ENCODE measurements at places on chromosomes 7 and 10. TPM values are rescaled to one million over a fixed set of nuclear protein-coding genes. Genes with fewer than 3 reads are reported as not detected.

The DNAH11 gene
- total RNA-seq, result 0.12 TPM

- no peak for DNase-seq
Observed at GRCh38 chr7:64951250-64951848, 39.5 kb downstream of the ZNF117 start.

The CDCA7L gene
- total RNA-seq, result 72.0 TPM

DNA sequence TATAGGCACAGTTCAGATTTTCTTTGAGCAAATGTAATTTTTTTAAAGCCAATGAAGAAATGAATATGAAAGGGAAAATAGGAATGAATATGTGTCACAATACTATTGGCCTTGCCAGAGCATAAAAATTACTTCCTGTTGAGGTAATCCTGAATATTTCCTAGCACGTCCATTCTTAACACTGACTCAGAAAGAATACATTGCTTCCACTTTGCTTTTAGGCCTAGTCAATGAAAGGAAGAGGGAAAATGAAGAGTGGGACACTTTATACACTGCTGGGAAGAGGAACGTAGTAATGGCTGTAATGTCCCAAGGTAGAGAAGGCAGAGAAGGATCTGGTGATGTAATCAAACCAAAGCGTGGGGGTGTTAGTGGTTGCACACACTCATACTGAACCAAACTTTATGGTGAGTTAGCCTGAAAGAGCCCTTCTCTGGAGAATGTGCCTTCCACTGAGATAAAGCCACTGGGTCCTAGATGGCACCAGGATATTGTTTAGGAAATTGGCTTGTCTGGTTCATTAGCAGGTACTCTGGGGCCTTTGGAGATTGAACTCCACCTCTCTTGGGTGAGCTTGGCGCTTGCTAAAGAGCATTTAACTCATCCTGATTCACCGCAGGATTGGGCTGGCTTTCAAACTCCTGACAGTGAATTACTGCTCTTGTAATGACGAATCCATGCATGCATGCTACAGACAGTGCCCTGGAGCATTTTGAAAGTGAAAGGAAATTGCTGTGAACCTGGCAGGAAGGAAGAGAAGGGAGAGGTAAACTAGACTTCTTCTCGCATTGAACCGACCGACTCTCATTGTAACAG is 254.9 kb downstream of the KIAA1217 start:
- no peak for DNase-seq

The LMTK2 gene
- total RNA-seq, result 24.7 TPM

The MINPP1 gene
- total RNA-seq, result 5.0 TPM

DNA sequence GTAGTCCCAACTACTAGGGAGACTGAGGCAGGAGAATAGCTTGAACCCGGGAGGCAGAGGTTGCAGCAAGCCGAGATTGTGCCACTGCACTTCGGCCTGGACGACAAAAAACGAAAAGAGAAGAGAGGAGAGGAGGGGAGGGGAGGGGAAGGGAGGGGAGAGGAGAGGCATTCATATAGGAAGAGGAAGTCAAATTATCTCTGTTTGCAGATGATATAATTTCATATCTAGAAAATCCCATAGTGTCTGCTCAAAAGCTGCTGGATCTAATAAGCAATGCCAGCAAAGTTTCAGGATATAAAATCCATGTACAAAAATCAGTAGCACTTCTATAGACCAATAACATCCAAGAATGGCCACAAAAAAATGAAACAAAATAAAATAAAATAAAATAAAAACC is 120.3 kb downstream of the LMBR1 start:
- no peak for DNase-seq

DNA sequence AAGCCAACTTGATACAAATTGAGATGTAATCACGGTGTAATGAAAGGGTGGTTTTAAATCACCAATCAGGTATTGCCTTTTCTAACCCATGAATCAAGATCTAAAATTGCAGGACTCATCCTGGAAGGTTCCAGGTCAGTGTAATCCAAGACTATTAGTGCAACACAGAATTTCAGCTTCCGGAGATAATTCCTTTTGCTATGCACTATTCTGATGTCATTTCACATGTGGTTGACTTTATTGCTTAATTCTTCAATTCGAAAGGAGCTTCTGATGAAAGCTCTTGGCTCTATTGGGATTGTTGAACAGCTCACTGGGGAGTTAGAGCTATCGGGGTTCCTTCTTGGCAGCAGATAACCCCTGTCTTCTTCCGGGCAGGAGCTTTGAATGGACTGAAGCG is 147.4 kb upstream of the INSYN2A start:
- DNase-seq, result no peak

- no peak for DNase-seq
Observed at GRCh38 chr7:157335991-157336382, 817 bp upstream of the DNAJB6 start.

The CDHR3 gene
- 0.89 TPM for total RNA-seq

The MALRD1 gene
- 0.99 TPM for total RNA-seq

The ARL5B gene
- 6.9 TPM for total RNA-seq

GRCh38 chr7:45514944-45515343 is 59.2 kb upstream of the ADCY1 start:
- DNase-seq, result no peak

The UCMA gene
- total RNA-seq, result not detected

The FFAR4 gene
- 0.07 TPM for total RNA-seq

GRCh38 chr7:70063371-70063770 is 465.1 kb downstream of the AUTS2 start:
- DNase-seq, result no peak

The CSGALNACT2 gene
- total RNA-seq, result 7.7 TPM

The GPR85 gene
- total RNA-seq, result 0.69 TPM

GRCh38 chr10:51035344-51035743 is 38.9 kb upstream of the PRKG1 start:
- DNase-seq, result no peak

GRCh38 chr10:102674566-102674965 is 30.3 kb downstream of the TRIM8 start:
- no peak for DNase-seq

DNA sequence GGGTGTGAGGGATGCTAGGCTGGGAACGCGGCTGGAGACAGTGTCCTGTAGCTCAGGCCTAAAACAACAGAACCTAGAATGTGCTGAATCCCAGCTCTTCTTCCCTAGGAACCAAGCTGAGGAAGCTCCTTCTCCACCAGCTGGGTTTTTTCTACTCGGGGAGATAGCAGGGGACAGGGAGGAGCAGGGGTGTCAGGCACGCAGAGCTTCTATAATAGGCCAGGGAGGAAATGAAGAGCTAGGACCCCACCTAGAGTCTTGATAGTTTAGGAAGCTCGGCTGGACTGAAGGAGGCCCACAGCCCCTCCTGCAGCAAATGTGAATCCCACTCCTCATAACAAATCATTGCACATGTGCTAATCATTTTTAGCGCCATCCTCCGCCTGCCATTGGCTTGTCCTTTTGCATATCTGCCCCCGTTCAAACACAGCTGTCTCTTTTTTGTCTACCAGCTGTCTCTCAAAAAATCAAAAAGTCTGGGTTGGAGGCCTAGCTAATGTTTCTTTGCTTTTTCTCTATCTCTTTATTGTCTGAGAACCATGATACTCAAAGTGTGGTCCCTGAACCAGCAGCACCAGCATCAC is 24.1 kb upstream of the FAM180A start:
- no peak for DNase-seq

The ITGB8 gene
- 4.8 TPM for total RNA-seq

The ATOH7 gene
- total RNA-seq, result not detected

DNA sequence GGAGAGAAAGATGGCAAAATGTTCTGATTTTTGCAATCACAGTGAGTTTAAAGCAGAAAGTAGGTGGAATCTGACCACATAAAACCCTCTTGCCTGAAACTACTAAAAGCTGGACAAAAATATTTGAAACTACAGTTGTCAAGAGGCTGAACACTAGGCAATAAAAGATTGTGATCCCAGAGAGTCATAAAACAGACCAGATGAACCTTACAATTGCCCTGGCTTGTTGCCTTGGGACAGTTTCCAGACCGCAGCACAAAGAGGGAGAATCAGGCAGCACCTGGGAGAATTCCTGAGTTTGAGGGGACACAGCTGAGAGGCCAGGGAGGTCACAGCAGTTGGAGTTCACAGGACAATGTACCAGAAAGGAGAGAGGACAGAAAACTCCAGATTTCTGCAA is 107.3 kb upstream of the NANOS1 start:
- DNase-seq, result no peak

DNA sequence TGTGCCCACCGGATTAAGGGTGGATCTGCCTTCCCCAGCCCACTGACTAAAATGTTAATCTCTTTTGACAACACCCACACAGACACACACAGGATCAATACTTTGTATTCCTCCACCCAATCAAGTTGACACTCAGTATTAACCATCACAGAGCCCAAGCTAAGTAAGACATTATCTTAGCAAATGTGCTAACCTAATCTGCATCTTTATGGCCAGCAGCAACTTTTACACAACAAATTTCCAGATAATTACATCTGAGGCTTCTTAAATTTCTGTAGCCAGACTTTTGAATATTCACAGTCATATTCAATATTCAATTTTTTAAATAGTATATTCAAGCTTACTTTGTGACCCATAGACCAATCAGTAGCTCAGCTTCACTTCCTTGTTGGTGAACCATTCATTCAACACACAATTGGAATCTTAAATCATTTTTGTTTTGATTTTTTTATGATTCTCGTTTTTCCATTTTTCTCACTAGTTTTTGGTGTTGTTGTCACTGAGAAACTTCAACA is 594.2 kb downstream of the IPMK start:
- DNase-seq, result no peak

The ACHE gene
- total RNA-seq, result 0.40 TPM

DNA sequence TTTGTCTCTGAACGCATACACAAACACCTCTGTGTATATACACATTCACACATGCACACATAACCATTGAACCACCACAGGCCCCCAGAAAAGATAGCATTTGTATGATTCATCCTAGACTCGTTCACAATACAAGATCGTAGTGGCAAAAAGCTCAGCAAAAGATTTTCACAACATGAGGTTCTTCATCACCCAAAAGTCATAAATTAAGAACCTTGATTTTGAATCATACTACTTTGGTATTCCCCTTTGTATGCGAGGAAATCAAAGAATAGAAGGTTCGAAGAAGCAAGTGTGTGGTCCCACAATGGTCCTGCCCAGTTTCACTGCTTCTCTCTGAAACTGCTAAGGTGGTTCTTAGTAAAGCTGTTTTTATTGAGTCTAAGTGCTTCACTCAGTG is 200.7 kb downstream of the CELF2 start:
- no peak for DNase-seq

- DNase-seq, result no peak
Observed at GRCh38 chr10:327889-328852, 192.9 kb downstream of the ZMYND11 start.

- DNase-seq, result peak; percentile 81
Observed at GRCh38 chr10:13877154-13877909, 290.6 kb downstream of the PRPF18 start.

DNA sequence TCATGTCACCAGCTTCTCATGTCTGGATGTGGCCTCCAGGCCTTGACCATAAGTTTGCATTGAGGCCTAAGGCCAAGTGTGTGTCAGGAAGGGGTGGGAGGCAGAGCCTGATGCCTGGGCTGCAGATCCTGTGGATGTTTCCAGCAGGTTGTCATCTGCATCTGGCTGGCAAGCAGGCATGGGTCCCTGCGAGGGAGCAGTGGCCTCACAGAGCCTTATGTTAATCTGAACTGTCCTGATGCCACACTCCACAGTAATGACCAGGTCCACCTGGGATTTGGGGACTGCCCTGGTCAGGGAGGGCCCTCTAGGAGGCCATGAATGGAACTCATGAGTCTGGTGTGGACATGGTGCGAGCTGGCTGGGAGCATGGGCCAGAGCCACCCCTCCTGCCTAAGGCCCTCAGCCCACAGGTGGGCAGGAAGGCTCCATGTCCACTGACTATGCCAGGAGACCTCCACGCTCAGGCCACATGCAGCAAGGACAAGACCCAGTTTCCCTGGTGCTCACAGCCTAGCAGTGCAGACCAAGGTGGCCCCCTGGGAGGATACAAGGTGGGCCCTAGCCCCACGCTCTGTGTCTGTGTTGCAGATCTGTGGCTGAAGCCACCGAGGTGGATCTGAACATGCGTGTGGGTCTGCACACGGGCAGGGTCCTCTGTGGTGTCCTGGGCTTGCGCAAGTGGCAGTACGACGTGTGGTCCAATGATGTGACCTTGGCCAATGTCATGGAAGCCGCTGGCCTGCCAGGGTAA is 83.1 kb downstream of the ADCY1 start:
- DNase-seq, result no peak

The HEPACAM2 gene
- not detected for total RNA-seq

DNA sequence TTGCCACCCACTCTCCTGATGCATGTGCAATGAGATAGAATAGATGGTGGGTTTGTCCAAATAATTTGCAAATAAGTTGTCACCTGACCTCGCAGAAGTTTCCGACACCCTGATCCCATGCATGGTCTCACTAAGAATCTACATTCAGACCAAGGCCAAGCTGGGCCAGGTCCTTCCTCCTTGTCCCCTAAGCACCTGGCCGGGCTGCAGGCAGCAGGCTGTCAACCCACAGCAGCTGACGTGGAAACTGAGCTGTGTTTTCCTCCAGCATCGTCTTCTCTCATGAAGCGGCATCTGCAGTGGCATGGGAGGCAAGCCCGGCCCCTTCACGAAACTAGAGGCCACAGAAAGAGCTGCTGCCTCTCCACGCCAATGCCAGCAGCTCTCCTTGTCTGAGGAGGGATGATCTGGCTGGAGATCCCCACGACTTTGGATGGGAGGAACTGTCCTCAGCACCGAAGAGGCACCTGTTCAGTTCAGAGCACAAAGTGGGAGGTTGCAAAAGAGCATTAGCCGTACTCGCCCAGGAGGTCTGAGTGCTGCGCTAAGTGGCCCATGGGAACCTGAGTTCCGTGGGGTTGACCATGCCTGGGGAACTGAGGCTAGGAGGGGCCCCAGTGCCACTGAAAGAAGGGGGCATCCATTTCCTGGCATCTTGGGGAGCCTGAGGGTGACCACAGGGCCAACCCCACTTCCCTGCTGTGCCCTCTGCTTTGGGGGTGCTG is 110.5 kb upstream of the INSIG1 start:
- no peak for DNase-seq

The KEL gene
- total RNA-seq, result 0.27 TPM

- no peak for DNase-seq
Observed at GRCh38 chr10:111148025-111148424, 71.2 kb downstream of the ADRA2A start.

GRCh38 chr10:8410506-8410905 is 356.0 kb downstream of the GATA3 start:
- DNase-seq, result no peak

DNA sequence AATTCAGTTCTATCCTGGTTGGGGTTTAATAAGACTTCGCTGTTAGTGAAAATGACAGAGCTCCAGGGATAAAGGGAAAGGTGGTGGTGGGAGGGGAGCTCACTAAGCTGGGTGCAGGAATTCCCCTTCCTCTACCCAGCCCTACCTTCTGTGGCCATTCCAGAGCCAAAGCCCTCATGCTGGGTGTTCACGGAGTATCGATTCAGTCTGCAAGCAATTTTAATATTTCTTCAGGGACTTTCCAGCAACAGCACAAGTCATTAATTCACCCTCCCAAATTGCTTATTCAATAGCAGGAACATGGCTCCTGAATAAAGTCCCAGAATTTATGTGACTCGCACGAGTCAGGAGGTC is 22.0 kb downstream of the PAX2 start:
- DNase-seq, result no peak

DNA sequence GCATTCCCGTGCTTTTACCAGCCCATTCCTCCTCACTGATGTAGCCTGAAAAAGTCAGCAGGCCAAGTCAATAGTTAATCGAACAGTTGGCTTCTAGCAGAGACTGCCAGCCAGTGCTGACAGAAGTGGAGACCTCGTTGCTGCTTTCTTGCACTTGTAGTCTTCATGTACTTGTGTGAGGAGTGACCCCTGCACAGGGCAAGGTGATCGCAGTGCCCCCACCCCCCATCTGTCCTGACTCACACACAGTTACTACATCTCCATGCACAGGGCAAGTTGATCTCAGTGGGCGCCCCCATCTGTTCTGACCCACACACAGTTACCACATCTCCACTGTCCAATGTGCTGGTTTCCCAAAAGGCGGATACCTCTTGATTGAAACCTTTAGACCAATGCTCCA is 34.2 kb downstream of the C10orf71 start:
- no peak for DNase-seq
